ENCODE measurements at places on chromosomes 12 and 14.

- DNase-seq: no peak
Observed at GRCh38 chr12:67430708-67431335, 161.7 kb downstream of the CAND1 start.

GRCh38 chr12:59066445-59066844 is 146.1 kb upstream of the LRIG3 start:
- no peak for DNase-seq

DNA sequence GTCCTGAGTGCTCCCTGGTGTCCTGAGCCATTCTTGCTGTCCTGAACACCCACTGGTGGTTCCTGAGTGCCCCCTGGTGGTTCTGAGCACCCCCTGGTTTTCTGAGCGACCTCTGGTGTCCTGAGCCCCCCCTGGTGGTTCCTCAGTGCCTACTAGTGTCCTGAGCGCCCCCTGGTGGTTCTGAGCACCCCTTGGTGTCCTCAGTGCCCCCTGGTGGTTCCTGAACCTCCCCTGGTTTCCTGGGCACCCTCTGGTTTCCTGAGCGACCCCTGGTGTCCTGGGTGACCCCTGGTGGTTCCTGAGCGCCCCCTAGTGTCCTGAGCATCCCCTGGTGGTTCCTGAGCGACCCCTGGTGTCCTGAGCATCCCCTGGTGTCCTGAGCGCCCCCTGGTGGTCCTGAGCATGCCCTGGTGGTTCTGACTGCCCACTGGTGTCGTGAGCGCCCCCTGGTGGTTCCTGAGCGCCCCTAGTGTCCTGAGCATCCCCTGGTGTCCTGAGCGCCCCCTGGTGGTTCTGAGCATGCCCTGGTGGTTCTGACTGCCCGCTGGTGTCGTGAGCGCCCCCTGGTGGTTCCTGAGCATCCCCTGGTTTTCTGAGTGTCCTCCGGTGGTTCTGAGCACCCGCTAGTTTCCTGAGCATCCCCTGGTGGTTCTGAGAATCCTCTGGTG is 473.1 kb downstream of the TMEM121 start:
- DNase-seq: peak; percentile 3

- DNase-seq: no peak
Observed at GRCh38 chr14:105389976-105390848, 8.1 kb upstream of the TEX22 start.

DNA sequence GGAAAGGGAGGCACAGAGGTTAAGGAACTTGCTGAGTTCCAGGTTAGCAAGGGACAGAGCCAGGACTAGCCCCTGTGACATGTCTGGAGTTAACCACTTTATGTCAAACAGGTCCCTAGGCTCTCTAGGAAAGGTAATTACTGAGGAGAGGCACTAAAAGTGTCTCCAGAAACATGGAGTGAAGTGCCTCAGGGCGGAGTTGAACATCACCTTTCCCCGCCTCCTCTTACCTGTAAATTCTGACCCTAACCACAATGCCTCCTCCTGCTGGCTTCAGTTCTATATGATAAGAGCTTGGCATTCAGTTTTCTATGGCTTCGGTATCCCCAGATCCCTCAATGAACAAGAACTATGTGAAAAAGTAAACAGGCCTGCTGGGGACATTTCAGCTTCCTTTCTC is 18.1 kb downstream of the RPH3A start:
- no peak for DNase-seq
